ENCODE measurements at places on chromosomes 5 and 9.

GRCh38 chr9:126623314-126623666 lies 9.6 kb downstream of the LMX1B start:
- no peak for DNase-seq

DNA sequence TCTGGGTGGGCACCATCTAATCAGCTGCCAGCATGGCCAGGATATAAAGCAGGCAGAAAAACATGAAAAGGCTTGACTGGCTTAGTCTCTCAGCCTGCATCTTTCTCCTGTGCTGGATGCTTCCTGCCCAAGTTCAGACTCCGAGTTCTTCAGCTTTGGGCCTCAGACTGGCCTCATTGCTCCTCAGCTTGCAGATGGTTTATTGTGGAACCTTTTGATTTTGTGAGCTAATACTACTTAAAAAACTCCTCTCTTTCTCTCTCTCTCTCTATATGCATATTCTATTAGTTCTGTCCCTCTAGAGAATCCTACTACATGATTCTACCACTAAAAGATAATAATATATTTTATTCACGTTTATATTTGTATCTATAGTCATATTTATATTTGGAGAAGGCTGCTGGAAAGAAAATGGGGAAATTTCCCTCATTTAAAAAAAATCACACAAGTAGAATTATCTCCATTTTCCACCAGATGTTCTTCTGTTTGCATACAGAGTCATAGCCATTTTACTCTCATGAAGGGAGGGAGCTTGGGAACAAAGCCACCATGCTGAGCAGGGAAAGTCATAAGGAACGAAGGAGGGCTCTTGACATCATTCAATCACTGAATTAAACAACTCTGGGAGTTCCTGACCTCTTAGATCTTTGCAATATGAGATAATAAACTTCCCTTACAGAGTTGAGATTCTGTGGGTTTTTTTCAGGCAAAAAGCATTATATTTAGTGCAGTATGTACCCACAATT lies 1137.4 kb upstream of the CDH18 start:
- no peak for DNase-seq

DNA sequence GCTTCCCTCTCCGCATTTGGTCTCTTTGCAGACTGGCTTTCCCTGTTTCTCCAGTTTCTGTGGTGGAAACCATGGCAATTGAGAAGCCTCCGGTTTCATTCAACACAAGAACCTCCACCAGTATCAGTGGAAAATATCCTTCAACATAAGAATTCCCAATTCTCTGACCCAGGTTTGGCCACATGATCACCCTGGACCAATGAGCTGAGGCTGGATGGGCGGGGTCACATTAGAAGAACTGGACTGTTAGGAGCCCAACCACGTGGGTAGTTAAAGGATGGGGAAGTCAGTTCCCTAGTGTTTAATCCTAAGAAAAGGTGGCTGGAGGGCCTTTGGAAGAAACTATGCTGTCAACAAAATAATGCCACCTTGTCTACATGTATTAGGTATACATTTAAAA lies 336.3 kb downstream of the DMRT2 start:
- DNase-seq, result no peak

- no peak for DNase-seq
Measured at GRCh38 chr9:12554636-12555035, 138.5 kb upstream of the TYRP1 start.

DNA sequence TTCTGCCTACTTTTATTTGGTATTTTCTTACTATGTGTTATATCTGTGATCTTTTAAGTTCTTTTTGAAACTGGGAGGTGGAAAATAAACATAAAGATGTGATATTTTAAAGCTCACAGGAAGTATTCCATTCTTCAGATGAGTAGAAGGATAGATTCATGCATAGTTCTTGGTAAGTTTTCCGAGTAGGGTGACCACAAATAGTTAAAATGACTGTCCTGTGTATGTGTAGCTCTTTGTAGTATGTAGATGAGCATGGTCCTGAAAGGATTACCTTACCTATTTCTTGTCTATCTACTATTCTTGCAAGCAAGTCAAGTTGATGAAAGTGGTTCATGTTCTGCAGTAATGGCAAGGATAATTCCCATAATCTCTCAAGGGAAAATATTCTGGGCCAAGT lies 47.7 kb downstream of the SRFBP1 start:
- no peak for DNase-seq

DNA sequence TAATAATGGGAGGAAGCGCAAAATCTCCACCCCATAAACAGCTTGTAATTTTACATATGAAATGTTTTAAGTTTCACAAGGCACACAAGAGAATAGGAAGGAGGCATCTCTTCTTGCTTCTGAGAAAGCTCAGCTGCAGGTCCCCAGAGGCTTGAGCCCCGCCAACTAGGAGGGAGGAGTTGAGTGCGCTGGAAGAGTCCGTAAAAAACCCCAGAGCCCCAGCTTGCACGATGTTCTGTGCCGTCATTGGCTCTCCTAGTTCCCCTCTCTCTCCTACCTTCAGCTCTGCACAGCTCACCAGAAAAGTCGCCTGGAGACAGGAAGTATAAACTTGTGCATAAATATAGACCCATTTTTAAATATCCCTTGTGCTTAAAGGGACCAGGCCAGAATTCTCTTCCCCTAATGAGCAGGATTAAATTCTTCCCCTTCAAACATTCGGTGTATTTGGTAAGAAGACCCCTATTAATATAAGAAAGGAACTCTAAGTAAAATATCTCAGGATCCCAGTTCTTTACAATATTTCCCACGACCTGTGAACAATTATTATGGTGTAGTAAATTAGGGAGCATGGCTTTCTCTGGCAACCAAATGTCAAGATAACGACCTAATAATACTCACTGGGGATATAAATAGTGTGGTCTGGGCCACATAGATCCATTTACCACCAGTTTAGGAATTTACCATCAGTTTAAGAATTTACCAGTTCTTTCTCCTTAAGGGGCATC lies 13.7 kb downstream of the GLRX start:
- DNase-seq, result peak; percentile 55

- DNase-seq, result no peak
Measured at GRCh38 chr5:57417971-57418370, 64.6 kb downstream of the ACTBL2 start.

DNA sequence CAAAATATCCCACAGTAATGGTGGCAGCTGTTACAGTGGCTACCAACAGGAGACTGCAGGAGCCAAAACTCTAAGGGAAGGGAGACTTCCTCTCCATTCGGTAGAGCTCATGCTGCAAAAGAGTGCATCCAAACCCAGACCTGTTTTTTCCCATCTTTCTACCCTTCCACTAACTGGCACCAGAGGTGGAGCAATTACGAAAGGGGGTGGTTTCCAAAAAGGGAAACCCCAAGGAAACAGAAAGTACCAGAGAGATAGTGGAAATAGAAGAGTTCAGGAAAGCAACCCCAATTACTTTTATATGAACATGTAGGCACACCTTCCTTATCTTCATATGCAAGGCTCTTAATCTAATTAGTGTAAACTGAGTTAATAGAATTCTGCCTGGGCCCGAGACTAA lies 7.3 kb upstream of the WDR41 start:
- no peak for DNase-seq

- no peak for DNase-seq
Measured at GRCh38 chr9:89801742-89802670, 197.2 kb downstream of the GADD45G start.

- no peak for DNase-seq
Measured at GRCh38 chr5:91443761-91444467, 60.8 kb upstream of the ARRDC3 start.

DNA sequence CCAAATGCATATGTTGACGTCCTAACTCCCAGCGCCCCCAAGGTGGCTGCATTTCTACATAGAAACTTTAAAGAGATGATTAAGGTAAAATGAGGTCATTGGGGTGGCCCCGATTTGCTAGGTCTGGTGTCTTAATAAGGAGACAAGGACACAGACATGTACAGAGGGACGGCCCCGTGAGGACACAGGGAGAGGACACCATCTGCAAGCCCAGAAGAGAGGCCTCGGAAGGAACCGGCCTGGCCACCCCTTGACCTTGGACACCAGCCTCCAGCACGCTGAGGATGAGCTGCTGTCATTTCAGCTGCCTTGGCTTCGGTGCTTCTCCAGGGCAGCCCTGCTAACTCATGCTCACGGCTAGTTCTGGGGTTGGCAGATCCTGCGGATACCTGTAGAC lies 73.2 kb downstream of the MRPL36 start:
- no peak for DNase-seq

- peak; percentile 81 for DNase-seq
Measured at GRCh38 chr9:127919253-127919815, 2.5 kb upstream of the ST6GALNAC4 start.

- no peak for DNase-seq
Measured at GRCh38 chr5:60514152-60514551, 185.8 kb downstream of the DEPDC1B start.

- DNase-seq, result no peak
Measured at GRCh38 chr9:33320230-33320567, 29.9 kb downstream of the NFX1 start.

GRCh38 chr5:164578401-164578800 lies 1073.0 kb downstream of the MAT2B start:
- DNase-seq, result no peak

- peak; percentile 16 for DNase-seq
Measured at GRCh38 chr9:96317335-96317980, 15.5 kb upstream of the HSD17B3 start.

GRCh38 chr9:125126019-125126746 lies 17.1 kb downstream of the SCAI start:
- DNase-seq, result no peak

- no peak for DNase-seq
Measured at GRCh38 chr5:149776361-149777305, 46.5 kb downstream of the PPARGC1B start.

GRCh38 chr5:130331332-130331731 lies 427.1 kb downstream of the CHSY3 start:
- DNase-seq, result no peak

DNA sequence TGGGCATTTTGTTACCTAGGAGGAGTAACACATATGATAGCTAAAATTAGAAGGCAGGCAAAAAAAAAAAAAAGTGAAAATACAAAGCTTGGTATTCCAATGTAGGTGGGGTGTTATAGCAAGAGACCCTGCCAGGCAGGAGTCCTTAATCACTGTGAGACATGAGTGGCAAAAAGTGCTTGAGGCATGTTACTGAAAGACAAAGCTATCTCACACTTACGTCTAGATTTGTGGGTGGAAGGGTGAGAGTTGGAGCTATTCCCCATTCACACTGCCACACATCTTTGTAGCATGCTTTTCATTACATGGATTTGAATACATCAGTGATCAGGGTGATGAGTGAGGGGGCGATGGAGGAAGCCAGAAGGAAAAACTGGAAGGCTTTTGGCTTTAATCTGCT lies 2.6 kb upstream of the PLPPR1 start:
- DNase-seq, result no peak

GRCh38 chr9:135693265-135693664 lies 6.0 kb downstream of the SOHLH1 start:
- DNase-seq, result no peak

- DNase-seq, result no peak
Measured at GRCh38 chr5:119453040-119453373, 710 bp downstream of the HSD17B4 start.

GRCh38 chr5:14980698-14981097 lies 109.1 kb upstream of the ANKH start:
- no peak for DNase-seq

DNA sequence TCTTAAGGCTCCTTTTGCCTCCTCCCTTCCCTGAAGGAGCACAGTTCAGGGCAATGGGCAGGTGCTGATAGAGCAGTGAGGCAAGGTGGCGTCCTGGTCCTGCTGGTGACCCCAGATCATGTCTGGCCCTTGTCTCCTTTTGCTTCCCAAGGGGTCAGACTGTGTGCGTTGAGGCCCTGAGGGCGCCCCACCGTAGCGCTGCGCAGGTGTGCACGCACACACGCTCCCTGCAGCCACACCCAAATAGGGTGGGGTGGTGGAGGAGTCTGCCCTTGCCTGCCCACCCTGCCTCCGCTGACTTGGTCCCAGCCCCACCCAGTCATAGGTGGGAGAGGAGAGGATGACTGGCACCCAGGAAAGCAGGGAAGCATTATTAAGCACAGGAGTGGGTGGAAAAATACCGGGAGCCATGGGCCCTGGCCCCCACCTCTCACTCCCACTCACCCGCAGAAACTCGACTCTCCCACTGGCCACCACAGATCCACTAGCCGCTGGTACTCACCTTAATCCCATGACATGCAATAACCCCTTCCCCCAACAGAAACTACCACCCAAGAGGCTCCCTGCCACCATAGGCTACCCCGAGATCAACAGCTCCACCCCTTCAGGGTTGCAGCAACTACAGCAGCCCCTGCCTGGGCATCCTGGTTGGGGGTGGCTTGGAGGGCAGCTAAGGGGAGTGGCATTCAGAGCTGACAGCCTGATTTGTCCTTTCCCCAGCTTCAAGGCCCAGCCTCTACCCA lies 16.7 kb downstream of the PDLIM4 start:
- no peak for DNase-seq

GRCh38 chr9:19174127-19174912 lies 47.0 kb upstream of the PLIN2 start:
- peak; percentile 41 for DNase-seq

DNA sequence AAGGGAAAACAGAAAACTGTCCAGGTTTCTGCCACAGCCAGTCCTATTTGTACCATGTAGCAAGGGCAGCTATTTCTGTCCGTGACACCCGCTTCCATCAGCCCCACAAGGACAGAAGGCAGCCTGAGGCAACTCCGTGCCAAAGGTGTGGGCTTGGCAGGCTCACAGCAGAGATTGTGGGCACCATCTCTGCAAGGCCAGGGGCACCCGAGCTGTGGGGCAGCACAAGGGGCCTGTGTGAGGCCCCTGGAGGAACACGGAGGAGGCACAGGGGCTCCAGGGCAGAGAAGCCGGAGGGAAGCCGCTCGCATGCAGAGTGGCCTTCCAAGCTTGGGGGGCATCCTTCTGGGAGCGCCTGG lies 43.5 kb downstream of the COL23A1 start:
- no peak for DNase-seq

- DNase-seq, result no peak
Measured at GRCh38 chr9:84788803-84789462, 119.4 kb downstream of the NTRK2 start.

- no peak for DNase-seq
Measured at GRCh38 chr5:74231697-74232096, 408.8 kb downstream of the ENC1 start.

GRCh38 chr9:90846770-90847419 lies 45.3 kb downstream of the SYK start:
- no peak for DNase-seq

- DNase-seq, result no peak
Measured at GRCh38 chr9:124673063-124673462, 98.0 kb downstream of the NR6A1 start.

DNA sequence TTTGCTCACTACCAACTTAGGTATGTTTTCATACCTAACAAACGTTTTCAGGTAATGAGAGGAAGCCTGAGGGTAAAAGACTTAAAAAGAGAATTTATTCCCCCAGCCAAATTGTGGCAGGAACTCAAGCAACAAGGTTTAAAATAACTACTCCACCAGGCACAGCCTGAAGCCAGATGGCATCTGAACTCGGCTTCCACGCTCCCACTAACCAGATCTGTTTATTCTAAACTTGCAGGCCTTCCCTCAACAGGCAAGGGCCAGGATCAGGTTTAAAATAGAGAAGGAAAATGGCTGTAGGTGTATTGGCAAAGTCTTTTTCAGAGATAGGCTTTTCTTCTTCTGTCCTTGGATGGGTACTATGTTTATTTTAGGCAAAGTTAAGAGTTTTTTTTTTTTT lies 89.4 kb downstream of the OTULIN start:
- DNase-seq, result no peak

All from brain pericyte (primary cell).